LoVo (cell line): ENCODE measurements at places on chromosomes 1 and 21.

- peak; percentile 70 for DNase-seq
These were observed 17.8 kb upstream of the TDRD10 start for GRCh38 chr1:154483941-154484803.

GRCh38 chr1:169892176-169892926 is 1.3 kb downstream of the SCYL3 start:
- DNase-seq = no peak

DNA sequence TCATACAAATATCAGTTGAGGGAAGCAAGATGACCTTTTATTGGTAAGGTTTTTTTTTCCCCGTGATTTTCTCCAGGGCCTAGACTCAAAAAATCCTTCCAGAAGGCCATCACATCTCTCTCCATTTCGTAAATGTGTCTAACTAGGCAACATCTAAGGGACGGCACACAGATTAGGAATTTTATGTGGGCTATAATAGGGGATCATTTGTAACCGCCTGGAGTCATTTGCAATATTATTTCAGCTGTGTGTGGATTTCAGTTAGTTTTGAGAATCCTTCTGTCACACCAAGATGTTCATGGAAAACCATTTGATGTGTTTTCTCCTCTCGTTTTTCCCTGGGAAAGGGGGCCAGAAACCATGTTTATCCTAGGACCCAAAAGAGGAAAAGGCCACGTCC is 63.1 kb downstream of the ATP5PO start:
- no peak for DNase-seq

DNA sequence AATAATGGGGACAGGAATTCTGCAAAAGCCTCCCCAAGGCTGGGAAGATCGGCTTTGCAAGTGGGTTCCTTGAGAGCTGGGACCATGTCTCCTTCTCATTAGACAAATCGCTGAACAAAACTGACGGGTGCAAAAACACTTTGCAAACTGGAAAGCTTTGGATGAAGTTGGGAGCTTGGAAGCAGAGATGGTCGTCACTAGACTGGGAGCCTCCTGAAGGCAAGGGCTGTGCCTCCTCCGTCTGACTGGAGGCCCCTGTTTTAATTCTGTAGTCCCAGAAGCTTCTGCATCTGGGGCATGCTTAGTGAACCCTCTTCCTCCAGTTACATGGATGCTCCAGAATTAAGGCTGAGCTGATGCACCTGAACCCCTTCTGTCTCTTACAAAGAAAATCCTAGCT is 82.3 kb upstream of the IFFO2 start:
- no peak for DNase-seq

DNA sequence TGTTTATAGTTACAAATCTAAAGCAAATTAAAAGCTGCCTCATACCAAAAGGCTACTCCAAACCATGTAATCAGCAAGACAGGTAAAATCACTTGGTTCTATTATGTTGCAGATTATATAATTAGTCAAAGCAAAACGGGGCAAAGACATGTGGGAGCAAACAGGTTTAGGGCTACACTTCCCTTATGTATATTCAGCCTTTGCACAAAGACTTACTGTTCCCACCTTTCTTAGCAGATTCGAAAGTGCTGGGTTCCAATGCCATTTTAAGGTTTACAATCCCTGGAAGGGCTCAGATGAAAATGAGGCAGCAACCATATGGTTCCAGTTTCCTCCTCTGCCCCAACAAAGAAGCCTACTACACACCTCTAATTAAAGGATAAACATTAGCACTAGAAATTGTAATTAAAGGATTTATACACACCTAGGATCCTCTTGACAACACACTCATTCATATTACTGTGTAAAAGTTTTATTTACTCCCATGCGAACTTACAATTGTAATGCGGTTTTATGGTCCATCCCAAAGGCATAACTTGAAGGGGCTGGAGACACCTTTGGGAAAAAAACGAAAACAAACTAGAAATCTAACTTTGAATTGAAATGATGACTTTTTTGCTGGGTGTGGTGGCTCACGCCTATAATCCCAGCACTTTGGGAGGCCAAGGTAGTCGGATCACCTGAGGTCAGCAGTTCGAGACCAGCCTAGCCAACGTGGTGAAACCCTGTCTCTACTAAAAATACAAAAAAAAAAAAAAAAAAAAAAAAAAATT is 117.3 kb upstream of the PKN2 start:
- DNase-seq = no peak

- DNase-seq = no peak
These were observed 20.1 kb downstream of the UBE2U start for GRCh38 chr1:64223329-64224151.

- DNase-seq = no peak
These were observed 216.3 kb downstream of the SIPA1L2 start for GRCh38 chr1:232413674-232414073.

GRCh38 chr1:186139115-186139514 is 235.9 kb downstream of the TPR start:
- DNase-seq = no peak

GRCh38 chr1:168333562-168334276 is 53.0 kb downstream of the TBX19 start:
- no peak for DNase-seq

GRCh38 chr1:163528710-163529348 is 207.1 kb downstream of the NUF2 start:
- peak; percentile 5 for DNase-seq

DNA sequence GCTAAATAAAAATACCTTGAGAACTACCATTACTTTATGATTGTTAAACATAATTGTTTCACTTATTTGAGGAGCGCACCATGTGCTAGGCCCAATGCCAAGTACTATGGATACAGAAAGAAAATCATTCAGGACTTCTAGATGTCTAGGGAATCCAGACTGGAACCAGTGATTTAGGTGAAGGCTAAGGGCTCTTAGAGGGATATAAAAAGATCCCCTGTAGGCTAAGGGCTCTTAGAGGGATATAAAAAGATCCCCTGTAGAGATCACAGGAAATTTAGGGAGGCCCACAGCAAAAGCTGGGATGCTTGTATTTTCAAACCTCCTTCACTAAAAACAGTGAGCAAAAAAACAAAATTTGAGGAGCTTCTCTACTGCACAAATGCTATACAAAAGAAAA is 6.7 kb downstream of the TOR1AIP2 start:
- no peak for DNase-seq

GRCh38 chr1:182460550-182460951 is 10.6 kb downstream of the RGSL1 start:
- DNase-seq = no peak

DNA sequence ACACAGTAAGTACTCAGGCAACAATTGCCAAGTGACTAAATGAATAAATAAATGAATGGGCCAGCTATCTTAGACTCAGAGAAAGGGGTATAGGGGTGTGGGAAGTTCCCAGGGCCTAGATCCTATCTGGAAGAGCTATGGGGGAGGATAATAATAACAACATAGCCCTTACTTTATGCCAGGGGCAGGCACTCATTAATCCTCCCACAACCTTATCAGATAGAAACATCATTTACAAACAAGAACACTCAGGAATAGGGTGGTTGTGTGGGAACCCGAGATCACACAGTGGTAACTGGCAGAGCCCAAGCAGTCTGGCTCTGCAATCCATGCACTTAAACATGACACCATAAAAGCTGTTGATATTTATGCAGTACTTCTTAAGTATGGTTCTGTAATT is 128.2 kb upstream of the SPATA6 start:
- DNase-seq = no peak

DNA sequence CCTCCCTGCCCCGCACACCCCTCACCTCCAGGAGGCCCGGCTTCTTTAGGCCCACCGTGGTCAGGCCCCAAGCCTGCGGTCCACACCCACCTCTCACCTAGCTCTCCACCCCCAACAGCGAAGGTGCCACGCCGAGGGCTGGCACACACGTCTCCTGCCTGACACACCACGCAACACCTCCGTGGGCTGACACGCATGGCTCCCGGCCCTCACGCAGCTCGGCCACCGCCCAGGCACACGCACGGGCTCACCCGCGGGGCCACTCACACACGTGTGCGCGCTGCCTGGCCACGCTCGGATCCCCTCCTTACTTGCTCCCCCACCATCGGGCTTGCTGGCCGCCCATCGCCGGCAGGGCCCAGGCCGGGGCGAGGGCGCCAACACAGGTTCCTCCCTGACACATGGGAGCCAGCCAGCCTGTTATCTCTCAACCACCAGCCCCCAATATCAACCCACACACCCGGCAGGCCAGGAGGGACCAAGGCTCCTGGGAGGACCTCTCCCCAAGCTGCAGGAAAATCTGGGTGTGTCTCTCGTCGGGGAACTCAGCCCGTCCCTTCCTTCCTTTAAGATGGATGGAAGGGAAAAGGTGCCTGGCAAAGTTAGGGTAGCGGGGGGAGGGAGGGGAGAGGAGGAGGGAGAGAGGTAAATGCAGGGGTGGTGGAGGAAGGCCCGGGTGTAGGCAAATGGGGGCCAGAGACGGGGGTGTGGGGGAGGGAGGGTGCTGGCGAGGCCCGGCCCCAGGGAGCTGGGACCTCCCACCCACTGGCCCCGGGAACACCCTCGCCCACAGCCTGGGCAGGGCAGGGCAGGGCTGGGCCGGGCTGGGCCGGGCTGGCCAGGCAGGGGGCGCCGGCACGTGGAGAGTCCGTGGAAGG is 546 bp downstream of the ELOVL1 start:
- no peak for DNase-seq

- DNase-seq = no peak
These were observed 54.2 kb downstream of the ERI3 start for GRCh38 chr1:44300852-44301251.

- no peak for DNase-seq
These were observed 180.4 kb downstream of the NTMT2 start for GRCh38 chr1:170326186-170326585.

- DNase-seq = no peak
These were observed 94.7 kb downstream of the ATP1B1 start for GRCh38 chr1:169201084-169201619.

DNA sequence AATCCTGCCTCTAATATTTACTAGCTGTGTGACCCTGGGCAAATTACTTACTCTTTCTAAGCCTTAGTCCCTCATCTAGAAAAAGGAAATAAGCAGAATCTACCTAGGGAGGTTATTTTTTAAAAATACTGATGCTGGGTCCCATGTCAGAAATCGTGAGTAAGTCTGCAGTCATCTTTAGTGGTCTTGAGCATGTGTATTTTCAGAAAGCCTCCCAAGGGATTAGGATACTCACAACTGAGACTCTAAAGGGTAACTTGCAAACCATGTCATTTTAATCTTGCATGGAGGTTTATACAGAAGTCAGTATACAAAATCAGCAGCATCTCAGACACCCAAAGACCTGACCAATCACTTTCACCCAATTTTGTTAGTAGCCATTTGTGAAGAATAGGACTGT is 43.2 kb downstream of the DSTYK start:
- no peak for DNase-seq

GRCh38 chr1:177902266-177902665 is 67.6 kb downstream of the SEC16B start:
- no peak for DNase-seq

DNA sequence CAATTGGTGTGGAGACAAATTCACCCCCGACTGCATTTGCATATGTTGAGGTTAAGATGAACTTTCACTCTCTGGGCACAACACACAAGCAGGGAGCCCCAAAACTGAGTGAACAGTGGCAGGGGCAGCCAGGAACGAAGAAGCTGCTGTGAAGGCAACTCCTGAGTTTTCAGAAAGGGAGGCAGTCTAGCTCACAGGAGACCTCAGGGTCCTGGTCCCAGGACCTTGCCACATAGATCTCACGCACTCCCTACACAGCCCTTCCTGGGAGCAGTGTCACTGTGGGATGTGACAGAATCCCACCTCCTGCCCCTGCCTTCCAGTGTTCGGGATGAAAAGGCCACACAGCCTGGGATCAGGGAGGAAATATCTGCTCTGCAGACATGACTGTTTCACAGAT is 60.9 kb downstream of the KCND3 start:
- no peak for DNase-seq

DNA sequence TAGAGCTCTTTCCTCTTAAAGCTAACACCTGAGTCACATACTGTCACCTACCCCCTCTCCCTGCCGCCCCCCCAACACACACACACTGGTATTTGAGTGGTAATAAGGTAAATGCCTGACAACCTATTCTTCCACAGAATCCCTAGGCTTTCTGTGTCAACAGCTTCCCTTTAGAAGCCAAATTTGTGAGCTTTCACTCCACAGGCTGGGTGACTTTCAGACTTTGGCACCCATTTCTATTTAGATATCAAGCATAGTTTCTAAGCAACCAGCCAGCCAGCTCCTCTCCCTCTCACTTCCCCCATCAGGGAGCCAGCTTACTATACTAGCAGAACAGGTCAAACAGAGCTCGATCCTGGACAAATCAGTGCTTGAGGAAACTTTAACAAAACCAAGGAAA is 3.2 kb upstream of the C1orf74 start:
- no peak for DNase-seq

- DNase-seq = peak; percentile 49
These were observed 229.7 kb upstream of the CACYBP start for GRCh38 chr1:174769961-174770549.

- DNase-seq = no peak
These were observed 174.5 kb upstream of the PLXNA2 start for GRCh38 chr1:208418667-208419066.

GRCh38 chr21:36384885-36385232 is 333 bp upstream of the CHAF1B start:
- DNase-seq = no peak

- no peak for DNase-seq
These were observed 22.2 kb downstream of the NIPAL3 start for GRCh38 chr1:24437631-24438396.

GRCh38 chr1:7629465-7630195 is 141.5 kb upstream of the VAMP3 start:
- DNase-seq = no peak

DNA sequence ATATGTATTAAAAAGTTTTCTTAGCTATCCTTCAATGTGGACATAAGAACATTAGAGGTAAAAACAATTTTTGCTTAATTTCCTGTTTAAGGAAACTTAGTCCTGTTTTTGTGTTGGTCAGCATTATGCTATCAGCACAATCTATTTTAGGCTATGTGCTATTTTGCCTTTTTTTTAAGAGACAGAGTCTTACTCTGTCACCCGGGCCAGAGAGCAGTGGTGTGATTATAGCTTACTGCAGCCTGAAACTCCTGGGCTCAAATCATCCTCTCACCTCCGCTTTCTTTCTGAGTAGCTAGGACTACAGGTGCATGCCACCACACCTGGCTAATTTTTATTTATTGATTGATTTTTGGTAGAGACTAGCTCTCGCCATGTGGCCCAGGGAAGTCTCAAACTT is 199.1 kb upstream of the TMPRSS15 start:
- no peak for DNase-seq

DNA sequence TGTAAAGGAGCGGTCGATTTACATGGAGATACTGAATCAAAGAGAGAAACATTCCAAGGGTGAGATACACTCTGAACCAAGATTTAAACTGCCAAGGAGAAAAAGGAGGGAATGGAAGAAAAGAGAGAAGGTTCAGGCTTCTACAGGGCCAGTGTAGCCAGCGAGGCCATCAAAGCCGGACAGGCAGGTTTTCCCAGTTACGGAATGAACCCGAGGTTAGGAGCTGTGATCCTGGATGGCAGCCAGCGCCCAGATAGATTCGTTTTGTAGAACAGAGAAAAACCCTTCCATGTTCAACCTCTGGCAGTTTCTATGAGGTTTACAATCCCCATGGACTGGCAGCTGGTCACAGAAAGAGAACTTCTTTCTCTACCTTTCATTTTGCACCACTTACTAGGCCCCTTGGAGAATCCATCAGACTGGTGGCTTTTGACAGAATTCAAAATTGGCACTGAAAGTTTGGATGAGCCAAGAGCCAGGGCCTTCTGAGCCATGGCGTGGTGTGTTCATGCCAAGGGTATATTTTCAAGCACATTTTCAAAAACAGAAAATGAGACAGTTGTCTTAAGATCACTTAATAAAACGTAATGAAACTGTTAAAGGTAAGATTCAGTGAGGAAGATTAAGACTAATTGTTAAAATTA is 171.5 kb downstream of the RUNX1 start:
- peak; percentile 65 for DNase-seq

GRCh38 chr1:245153081-245153551 is 1.7 kb upstream of the KIF26B start:
- DNase-seq = peak; percentile 78
